ENCODE measurements at places on chromosomes 1 and 21. TPM values are rescaled to one million over a fixed set of nuclear protein-coding genes. Genes with fewer than 3 reads are reported as not detected.

The OR2L5 gene
- not detected for total RNA-seq

The SPATA17 gene
- total RNA-seq, result 2.4 TPM

The CSDE1 gene
- total RNA-seq, result 247 TPM

The PPOX gene
- 17.4 TPM for total RNA-seq

The SDC3 gene
- 37.4 TPM for total RNA-seq

The OR2M7 gene
- total RNA-seq, result not detected

The TRAF3IP3 gene
- not detected for total RNA-seq

The MACO1 gene
- total RNA-seq, result 21.2 TPM

The NBPF26 gene
- total RNA-seq, result 40.7 TPM

The FNDC10 gene
- not detected for total RNA-seq

The HDGF gene
- total RNA-seq, result 44.3 TPM

The LIN28A gene
- total RNA-seq, result not detected

The C1orf21 gene
- 15.0 TPM for total RNA-seq

The CA6 gene
- total RNA-seq, result not detected

The ZBTB7B gene
- 3.8 TPM for total RNA-seq

The CD247 gene
- total RNA-seq, result not detected

The CD48 gene
- total RNA-seq, result 3.7 TPM

The TNFRSF4 gene
- 1.5 TPM for total RNA-seq

The INKA2 gene
- total RNA-seq, result 16.4 TPM

The S100B gene
- total RNA-seq, result not detected

The GPR52 gene
- total RNA-seq, result 4.4 TPM

The SPEN gene
- total RNA-seq, result 18.8 TPM

The KCNT2 gene
- 2.5 TPM for total RNA-seq

The ST6GALNAC3 gene
- total RNA-seq, result 6.7 TPM

The C1orf74 gene
- total RNA-seq, result 5.0 TPM

The BCAR3 gene
- 16.9 TPM for total RNA-seq

The TSPAN2 gene
- total RNA-seq, result 71.2 TPM

The PDZK1IP1 gene
- not detected for total RNA-seq

The ZBED6 gene
- 63.2 TPM for total RNA-seq

The SELP gene
- 6.8 TPM for total RNA-seq

The BSND gene
- not detected for total RNA-seq

The RBM11 gene
- 8.2 TPM for total RNA-seq

The ATP1A2 gene
- total RNA-seq, result 16.5 TPM

The SH2D1B gene
- total RNA-seq, result 0.21 TPM

The NFASC gene
- total RNA-seq, result 68.7 TPM

The OR2W3 gene
- total RNA-seq, result not detected

The C21orf58 gene
- 2.7 TPM for total RNA-seq
